GDM1 (cell line): ENCODE measurements at places on chromosomes 11 and 22.
A peak's percentile ranks its signal among the peaks of the same experiment; 100 is the strongest.

GRCh38 chr11:44861849-44862557, 88.7 kb downstream of the TP53I11 start:
- peak; percentile 91 for DNase-seq

- no peak for DNase-seq
Observed at GRCh38 chr11:71321433-71322191, 69.2 kb upstream of the SHANK2 start.

DNA sequence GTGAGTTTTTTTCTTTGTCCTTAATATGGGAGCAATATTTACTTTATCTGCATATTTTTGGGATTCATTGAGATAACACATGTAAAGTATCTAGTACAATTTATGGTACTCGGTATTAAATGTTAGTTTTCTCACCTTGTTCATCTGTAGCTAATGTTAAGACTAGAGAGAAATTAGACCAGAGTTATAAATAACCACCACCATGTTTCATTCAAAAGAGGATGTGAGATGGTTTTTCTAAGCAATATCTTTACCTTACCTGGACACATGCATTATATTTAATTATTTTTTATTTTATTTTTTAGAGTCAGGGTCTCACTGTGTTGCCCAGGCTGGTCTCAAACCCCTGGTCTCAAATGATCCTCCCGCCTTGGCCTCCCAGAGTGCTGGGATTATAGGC, 18.4 kb downstream of the ARHGAP42 start:
- DNase-seq = no peak

- DNase-seq = no peak
Observed at GRCh38 chr11:93187290-93187689, 10.5 kb downstream of the SLC36A4 start.

GRCh38 chr22:48950151-48950915, 877.3 kb downstream of the BRD1 start:
- DNase-seq = no peak

DNA sequence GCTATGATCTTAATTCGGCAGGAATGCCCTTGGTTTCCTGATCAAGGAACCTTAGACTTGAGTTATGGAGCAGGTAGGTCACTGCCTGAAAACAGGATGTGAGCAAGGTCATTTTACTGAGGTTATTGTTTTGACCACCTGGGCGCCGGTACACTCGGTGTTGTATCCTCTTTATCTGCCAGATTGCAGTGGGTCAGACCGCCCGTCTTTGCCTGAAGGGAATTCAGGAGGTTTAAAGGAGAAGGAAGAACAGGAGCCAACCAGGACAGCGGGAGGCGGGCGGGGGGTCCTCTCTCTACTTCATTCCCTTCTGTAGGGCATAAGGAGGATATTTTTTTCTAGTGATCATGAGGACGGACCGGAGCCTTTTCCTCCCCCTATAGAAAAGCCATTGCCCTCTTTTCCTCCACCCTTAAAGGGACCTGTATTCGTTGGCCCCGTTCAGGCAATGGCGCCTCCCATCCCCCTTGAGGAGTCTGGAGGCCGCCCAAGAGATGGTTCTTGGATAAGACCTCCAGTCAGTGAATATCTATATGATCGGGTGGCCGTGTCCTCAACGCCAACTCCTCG, 649 bp downstream of the MS4A15 start:
- no peak for DNase-seq

- no peak for DNase-seq
Observed at GRCh38 chr11:47318166-47318565, 34.3 kb downstream of the MYBPC3 start.

DNA sequence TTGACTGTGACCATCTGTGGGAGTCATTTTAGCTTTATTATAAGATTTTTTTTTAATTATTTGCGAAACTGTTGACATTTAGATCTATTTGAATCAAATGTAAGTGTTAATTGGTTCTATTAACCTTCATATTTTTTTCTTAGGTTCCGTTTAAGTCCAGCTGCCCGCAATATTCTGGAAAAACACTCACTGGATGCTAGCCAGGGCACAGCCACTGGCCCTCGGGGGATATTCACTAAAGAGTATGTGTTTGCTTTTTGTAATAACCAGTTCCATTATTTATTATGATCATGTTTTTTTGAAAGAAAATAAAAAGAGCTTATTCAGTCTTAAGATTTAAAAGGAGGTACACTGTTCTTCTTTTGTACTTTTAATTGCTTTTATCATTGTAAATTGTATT, 43.9 kb downstream of the PDHX start:
- no peak for DNase-seq

- no peak for DNase-seq
Observed at GRCh38 chr11:79616392-79616851, 175.6 kb upstream of the TENM4 start.

DNA sequence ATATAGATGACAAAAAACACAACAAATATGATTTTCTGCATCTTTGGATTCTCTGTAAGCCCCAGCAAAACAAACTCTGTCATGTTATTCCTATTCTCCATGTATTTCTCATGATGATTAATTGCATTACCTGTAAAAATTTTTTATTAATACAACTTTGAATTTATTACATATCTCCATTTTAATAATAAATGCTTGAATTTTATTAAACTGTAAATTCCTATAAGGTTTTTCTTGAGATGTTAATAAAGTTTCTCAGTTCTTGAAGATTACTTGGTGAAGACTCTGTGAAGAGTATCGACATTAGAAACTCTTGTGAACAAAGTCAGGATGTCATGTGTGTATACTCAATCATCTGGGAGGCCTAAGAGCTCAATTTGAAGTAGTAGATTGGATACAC, at the start of gene OR4C46:
OR4C46 (minus strand) TSS at position 101 of the 400 bp plus-strand sequence; CDS start at position 101, 0 bp downstream.
- no peak for DNase-seq

- DNase-seq = no peak
Observed at GRCh38 chr11:115919341-115920091, 415.3 kb upstream of the CADM1 start.

DNA sequence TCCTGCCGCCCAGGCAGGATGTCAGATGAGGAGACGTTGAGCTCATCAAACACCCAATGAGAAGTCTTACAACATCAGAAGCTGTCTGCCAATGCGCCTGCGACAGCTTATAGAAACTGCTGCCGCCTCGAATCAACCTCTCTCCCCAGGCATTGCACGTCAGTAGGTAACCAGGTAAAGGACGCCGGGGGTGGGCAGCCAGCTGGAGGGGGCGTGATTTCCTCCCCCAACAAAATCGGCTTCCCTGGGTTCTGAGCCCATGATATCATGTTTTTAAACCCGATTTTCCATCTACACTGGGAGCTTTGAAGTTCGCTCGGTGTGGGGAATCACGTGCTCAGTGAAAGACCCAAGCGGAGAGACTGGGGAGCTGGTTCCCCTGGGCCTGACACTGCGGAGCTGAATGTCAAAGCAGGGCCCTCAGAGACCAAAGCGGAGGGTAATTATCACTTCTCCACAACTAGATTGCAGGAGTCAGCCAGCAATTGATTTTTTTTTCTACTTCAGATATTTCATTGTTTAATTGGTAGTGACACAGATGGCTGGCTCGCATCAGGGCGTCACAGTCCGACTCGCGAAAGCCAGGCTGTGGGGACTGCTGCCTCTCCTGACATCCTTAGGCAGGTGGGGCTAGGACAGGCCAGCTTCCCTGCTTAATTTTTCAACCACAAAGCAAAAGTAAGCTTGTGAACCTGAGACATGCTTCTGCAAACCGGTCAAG, 15.4 kb downstream of the FAM83F start:
- DNase-seq = no peak

DNA sequence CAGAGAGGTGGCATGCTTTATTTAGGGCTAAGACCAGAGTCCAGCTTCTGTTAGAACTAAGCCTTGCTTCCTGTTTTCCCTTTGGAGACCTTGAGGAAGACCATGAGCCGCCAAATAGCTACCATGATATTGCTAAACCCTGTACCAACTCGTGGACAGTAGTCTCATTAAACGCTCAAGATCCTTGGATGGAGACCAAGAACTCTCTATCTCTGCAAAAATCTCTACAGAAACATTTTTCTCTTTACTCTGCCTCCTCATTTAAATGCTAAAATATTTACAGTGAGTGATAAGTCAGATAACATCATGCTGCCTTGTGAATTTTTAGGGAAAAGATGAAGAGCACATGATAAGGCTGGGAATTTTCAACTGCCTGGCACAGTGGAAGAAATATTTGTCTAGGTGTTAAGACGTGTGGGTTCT, 197.8 kb downstream of the MAML2 start:
- DNase-seq = no peak

DNA sequence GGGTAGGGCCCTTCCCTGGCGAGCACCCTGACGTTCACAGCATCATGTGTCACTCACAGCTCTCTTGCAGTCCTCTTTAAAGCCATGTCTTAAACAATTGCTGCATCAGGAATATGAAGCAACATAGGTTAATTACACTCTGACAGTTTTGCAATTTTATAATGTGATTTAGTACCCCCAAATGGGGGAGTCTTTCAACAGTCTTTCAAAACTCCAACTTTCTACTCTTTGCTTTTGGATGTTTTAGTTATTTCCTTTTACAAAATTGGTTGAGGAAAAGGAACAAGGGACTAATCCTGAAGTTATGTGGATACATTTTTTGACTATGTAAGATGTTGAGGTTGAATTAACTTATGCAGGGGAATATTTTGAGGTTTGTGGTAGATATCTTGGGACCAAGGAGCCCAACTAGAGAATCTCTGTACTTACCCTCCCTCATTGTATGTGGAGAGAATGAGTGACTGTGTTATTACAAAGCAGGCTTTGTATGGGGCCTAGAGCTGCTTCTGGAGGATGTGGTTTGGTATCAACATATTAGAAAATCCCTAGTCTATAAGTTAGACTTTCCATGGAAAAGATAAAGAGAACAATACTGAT, at the start of gene MMP8:
MMP8 (minus strand) TSS at position 51 of the 597 bp plus-strand sequence. CDS start 99 bp downstream, outside the sequence.
- no peak for DNase-seq

DNA sequence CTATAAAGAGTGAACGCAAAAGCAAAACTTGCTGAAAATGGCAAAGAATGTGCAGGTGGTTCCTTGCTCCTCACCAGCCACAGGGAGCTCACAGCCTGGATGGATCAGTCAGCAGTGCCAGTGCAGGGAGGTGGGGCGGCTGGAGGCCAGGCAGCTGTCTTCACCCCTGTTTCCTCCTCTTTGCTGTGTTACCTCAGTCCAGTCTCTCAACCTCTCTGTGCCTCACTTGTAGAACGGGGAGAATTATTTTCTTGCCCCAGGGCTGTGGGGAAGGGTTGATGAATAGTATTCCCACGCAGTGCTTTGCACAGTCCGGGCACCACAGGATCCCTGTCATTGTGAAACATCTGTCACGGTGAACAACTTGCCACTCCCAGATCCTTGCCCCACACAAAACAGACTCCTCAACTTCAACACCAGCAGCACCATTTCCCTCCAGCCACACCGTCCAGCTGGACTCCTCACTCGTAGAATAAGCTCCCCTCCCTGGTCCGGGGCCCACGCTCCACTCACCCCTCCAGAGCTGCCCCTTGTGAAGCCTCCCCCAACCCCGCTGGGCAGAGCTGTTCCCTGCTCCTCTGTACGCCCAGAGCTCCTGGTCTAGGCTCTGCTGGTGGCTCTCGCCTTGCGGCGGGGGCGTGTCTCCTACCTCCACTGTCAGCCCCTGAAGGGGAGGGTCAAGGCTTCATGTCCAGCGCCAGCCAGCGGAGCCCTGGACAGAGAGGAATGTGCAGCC, 27.7 kb downstream of the MPPED1 start:
- no peak for DNase-seq

DNA sequence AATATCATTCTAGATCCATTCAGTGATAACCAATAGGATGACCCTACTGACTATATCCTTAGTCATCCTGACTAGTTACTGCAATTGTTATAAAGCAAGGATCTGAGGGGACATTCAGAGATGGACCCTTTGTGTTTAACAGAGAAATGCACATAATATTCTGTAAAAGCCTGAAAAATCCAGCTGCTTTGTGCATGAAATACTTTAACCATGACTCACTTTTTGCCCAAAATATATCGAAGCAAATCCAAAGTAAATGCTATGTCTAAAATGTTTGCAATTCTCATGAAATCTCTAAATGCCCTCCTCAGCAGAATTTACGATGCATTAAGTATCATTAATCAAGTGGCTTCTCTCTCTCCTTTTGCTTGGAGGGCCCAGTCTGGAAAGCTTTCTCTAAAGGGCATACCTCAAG, 178.8 kb upstream of the MTMR2 start:
- no peak for DNase-seq

- DNase-seq = no peak
Observed at GRCh38 chr11:85540635-85541205, 86.4 kb downstream of the DLG2 start.
